ENCODE measurements at places on chromosomes 5 and 9. TPM values are rescaled to one million over a fixed set of nuclear protein-coding genes. Genes with fewer than 3 reads are reported as not detected.

Gene SREK1
- 58.4 TPM for total RNA-seq

Gene PCDHGA11
- total RNA-seq = 5.3 TPM

Gene DDX4
- not detected for total RNA-seq

Gene TAF11L10
- total RNA-seq = not detected

Gene MELK
- 12.3 TPM for total RNA-seq

Gene SPATA31A3
- not detected for total RNA-seq

Gene FRMD3
- 0.29 TPM for total RNA-seq

Gene ELOVL7
- total RNA-seq = 0.72 TPM

Gene CAMLG
- total RNA-seq = 25.7 TPM

Gene C7
- total RNA-seq = not detected

Gene ASPN
- not detected for total RNA-seq

Gene LHX2
- not detected for total RNA-seq

Gene PCDHB11
- 2.1 TPM for total RNA-seq

Gene SVEP1
- 1.1 TPM for total RNA-seq

Gene KIF12
- 0.34 TPM for total RNA-seq

Gene DBN1
- total RNA-seq = 371 TPM

Gene GARIN3
- total RNA-seq = not detected

Gene SMIM33
- not detected for total RNA-seq

Gene CAMK4
- 3.5 TPM for total RNA-seq

Gene ANKRD55
- total RNA-seq = not detected

Gene ADRB2
- 0.64 TPM for total RNA-seq

Gene LECT2
- not detected for total RNA-seq

Gene RNF14
- total RNA-seq = 96.5 TPM
